ENCODE measurements at places on chromosomes 4 and X.

- DNase-seq: no peak
These were observed 69.6 kb upstream of the PCDH18 start for GRCh38 chr4:137601934-137602333.

GRCh38 chr4:158787709-158788475 is 19.1 kb downstream of the FNIP2 start:
- peak; percentile 68 for DNase-seq

DNA sequence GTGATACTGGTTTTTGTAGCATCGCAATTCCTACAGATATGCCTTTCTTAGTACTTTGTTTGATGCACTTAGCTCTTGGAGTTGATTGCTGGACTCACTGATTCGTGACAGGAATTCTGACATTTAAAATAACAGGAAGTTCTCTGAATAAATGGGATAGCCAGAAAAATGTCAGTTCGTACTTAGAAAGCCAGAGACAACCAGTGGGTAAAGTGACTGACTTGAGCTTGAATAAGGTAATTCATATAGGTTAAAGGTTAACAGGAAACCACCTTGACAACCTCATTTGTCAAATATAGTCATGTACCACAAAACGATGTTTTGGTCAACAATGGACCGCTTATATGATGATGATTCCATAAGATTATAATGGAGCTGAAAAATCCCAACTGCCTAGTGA is 181.4 kb downstream of the RPA4 start:
- no peak for DNase-seq

- DNase-seq: no peak
These were observed 112.8 kb upstream of the EOLA2 start for GRCh38 chrX:150051096-150051495.

GRCh38 chr4:106478152-106478551 is 109.6 kb upstream of the GIMD1 start:
- DNase-seq: no peak

GRCh38 chrX:153830640-153831428 is 490 bp upstream of the PDZD4 start:
- no peak for DNase-seq

DNA sequence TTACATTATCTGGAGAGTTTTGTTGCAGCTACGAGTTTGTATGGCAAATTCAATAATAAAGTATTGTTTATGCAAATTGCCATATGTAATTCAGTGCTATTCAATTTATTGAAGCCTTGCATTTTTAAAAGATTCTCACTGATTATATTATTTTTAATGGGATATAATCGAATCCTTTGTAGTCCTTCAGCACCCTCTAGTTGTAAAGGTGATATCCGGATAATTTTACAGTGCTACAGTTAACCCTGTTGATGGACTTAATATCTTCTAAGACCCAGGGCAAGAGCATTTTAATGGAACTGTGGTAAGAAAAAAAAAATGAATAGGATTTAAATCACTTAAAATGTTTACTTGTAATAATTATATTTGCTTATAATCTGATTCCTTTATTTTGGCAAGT is 48.5 kb upstream of the GRIA2 start:
- DNase-seq: peak; percentile 6

DNA sequence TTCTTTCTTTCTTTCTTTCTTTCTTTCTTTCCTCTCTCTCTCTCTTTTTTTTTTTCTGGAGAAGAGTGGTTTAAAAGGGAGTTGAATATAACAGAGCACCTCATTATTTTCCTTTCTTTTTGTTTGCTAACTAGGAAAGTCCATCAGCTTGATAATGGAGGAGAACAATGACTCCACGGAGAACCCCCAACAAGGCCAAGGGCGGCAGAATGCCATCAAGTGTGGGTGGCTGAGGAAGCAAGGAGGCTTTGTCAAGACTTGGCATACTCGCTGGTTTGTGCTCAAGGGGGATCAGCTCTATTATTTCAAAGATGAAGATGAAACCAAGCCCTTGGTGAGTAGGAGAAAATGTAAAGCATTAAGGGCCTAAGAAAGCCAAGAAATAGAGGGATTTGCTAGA is 95.4 kb downstream of the ARHGAP24 start:
- DNase-seq: no peak

- peak; percentile 69 for DNase-seq
These were observed 458 bp downstream of the GRIPAP1 start for GRCh38 chrX:49001521-49002090.

DNA sequence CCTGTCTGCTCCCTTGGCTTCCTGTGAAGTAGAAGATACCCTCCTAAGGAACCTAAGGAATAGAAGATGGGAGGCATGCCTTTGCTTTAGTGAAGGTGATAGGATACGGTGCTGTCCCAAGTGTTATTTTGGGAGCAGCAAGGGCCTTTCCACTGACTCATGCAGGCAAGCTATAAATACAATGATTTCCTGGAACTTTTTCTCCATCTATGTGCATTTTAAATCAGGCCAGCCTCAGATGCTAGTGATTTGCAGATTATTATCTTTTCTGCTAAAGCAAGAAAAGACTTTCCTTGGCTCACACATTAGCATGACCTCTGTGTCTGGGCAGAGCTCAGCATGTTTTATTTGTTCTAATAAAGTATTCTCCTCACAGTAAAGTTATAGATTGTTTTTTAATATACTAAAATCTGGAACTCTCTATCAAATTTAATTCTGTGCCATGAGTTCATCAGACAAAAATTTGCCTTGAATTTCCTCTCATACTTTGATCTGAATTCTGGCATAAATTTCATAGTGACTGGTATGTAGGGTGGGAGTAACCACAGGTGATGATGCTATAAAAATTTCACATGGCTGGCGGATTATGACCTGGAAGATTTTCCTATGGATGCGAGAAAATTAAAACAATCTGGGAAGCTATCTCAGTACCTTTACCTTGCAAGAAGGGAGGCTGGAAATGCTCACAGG is 131.7 kb downstream of the REPS2 start:
- no peak for DNase-seq

- DNase-seq: no peak
These were observed 276.9 kb downstream of the ARHGAP24 start for GRCh38 chr4:85751866-85752265.

DNA sequence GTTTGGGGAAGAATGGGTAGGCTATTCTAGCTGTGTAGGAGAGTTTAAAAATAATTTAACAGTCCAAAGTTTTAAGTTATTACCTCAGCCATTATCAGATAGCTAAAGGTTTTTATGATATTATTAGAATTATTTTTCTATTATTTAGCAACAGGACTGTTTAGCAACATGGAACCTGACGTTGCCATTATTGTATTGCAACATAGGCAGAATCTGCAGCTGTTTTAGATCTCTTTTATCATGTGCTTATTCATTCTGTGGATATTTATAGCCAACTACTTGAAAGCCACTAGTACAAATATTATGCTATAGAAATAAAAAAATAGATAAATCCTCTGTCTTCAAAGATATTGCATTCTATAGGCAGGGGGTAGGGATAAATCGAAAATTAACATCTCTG is 382.0 kb upstream of the TRAM1L1 start:
- no peak for DNase-seq

- DNase-seq: no peak
These were observed 522.2 kb upstream of the NR3C2 start for GRCh38 chr4:148964456-148964855.

DNA sequence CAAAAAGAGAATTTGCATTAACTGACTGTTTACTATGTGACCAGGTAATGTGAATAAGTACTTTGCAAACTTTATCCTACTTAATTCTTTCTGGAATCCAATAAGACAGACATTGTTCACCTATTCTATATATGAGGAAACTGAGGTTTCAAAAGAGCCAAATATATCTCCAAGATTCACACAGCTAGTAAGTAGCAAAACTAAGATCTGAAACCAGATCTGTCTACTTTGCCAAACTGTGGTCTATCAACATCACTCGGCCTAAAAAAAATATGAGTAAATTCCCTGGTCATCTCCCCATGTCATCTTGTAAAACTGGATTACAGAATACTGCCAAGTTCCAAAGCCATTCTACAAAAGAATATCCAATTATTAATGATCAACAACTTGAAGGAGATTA is 52.8 kb downstream of the ANAPC10 start:
- no peak for DNase-seq

All from inflammatory macrophage (primary cell).